ENCODE measurements at places on chromosomes 13 and 19.

GRCh38 chr19:27716922-27717321 is 1496.0 kb downstream of the UQCRFS1 start:
- no peak for DNase-seq

GRCh38 chr19:41531438-41532311 is 44.3 kb upstream of the CEACAM21 start:
- peak; percentile 25 for DNase-seq

DNA sequence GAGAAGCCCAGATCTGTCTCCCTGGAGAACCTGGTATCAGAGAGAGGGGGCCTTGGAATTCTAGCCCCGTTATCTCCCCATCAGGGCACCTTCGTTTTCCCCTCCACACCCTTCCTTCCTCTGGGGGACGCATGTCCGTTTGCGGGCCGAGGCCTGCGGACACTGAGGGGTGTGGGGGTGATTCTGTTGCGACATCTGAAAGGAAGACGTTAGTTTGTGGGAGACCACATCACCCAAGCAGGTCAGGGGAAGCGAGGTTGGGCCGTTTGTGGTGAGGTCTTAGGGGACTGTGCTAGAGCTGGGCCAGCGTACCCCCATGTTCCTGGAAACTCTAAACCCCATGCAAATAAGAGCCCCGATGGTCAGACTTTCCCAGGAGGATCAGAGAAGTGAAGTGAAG is 3.7 kb upstream of the HSH2D start:
- no peak for DNase-seq

DNA sequence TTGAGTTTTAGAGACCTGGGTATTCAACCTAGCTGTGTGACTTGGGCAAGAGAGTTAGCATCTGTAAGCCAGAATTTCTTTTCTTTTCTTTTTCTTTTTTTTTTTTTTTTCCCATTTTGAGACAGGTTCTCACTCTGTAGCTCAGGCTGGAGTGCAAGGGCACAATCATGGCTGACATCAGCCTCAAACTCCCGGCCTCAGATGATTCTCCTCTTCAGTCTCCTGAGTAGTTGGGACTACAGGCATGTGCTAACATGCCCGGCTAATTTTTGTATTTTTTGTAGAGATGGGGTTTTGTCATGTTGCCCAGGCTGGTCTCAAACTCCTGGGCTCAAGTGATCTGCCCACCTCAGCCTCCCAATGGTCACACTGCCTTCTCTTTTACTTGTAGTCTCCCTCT is 33.0 kb downstream of the ZMYM2 start:
- no peak for DNase-seq

- no peak for DNase-seq
These were observed 10.0 kb upstream of the PNMA8A start for GRCh38 chr19:46481223-46481848.

- peak; percentile 87 for DNase-seq
These were observed 153.1 kb downstream of the RGCC start for GRCh38 chr13:41610404-41610803.

DNA sequence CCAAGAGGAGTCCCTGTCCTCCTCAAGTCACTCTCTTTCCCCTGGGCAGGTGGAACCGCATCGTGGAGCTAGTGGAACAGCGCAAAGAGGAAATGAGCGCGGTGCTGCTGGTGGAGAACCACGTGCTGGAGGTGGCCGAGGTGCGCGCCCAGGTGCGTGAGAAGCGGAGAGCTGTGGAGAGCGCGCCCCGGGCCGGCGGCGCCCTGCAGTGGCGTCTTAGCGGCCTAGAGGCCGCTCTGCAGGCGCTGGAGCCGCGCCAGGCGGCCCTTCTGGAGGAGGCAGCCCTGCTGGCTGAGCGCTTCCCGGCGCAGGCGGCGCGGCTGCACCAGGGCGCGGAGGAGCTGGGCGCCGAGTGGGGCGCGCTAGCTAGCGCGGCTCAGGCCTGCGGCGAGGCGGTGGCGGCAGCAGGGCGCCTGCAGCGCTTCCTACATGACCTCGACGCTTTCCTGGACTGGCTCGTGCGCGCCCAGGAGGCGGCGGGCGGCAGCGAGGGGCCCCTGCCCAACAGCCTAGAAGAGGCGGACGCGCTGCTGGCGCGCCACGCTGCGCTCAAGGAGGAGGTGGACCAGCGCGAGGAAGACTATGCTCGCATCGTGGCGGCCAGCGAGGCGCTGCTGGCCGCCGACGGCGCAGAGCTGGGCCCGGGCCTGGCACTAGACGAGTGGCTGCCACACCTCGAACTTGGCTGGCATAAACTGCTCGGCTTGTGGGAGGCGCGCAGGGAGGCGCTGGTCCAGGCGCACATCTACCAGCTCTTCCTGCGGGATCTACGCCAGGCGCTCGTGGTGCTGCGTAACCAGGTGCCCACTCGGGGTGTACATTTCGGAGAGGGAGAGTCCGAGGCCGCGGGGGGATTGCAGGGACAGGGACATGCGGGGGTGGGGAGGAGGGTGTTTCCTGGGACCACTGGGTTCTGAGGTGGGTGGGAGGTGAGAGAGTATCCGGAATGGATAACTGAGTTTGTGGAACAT is 52.8 kb downstream of the SPTBN4 start:
- no peak for DNase-seq

DNA sequence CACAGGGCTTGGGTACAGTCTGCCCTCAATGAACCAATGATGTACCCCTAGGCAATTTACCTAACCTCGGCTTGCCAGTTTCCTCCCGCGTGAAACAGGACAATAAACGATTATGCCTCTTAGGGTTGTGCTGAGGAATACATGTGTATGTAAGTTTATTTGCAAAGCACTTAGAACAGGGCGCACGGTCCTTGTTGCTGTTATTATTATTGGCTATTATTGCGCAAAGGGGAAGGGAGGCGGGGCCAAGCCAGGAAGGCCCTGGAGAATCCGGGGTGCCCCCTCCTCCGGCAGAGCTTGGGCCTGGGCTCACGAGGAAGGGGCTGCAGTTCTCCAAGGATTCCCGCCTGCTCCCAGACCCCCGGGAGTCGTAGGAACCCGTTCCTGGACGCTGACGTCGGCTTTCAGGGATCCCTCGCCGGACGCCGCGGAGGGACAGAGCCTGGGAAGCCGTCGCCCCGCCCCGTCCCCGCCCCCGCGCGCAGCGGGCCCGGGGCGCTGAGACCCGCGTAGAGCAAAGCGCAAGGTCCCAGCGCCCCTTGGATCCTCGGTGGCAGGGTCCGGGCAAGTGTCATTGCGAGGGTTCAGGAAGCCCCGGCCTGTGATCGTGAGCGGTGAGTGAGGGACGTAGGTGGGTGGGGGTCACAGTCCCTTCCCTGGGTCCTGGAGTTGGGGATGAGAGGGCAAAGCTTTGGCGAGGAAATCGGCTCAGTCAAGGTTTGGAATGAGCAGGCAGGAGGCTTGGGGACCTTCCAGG is at the start of gene TMEM91:
Gene TMEM91 (plus strand): TSS at position 293 of the 757 bp plus-strand sequence. CDS start 1,777 bp downstream, outside the sequence.
- no peak for DNase-seq

DNA sequence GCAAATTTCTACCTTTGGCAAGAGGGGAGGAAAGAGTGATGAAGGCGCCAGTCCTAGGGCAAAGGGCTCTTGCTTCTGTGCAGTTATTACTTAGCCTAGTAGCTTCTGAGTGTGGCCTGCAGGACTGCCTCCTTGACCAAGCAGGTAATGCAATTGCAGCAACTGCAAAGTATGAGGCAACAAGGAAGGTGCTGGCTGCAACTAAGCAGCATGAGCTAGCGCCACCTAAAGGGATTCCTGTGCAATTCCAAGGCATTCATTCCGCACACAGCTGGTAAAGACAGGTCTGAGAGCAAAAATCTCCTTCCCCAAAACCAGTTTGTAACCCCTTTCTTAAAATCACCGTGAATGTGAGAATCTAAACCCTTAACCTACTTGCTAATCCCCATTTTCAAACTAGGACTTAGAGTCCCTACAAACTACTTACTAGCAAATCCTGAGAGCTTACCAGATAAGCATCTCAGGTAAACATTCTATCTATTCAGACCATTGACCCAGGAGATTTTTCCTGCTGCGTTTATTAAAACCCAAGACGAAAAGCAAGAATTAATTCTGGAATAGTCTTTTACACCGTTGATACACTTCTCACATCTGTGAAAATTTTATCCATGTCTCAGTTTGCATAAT is 62.9 kb downstream of the DCT start:
- DNase-seq = no peak

DNA sequence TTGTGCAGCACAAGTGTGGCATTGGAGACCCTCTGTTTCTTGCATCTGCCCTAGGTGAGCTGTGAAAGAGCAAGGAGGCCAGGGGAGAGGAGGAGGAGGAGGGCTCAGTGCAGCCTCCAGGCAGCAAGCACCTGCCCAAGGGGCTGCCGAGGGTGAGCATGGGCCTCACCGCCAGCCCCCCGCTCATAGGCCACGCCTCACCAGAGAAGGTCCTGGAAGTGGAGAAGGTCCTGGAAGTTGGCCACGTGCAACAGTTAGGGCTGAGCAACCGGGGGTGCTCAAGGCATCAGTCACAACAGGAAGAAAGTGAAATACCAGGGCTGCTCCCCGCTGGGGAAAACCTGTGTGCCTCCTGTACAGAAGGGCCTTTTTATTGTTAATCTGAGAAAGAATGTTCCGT is 168.9 kb downstream of the TEX29 start:
- no peak for DNase-seq

GRCh38 chr13:94546061-94546839 is 49.7 kb downstream of the TGDS start:
- DNase-seq = no peak

- DNase-seq = no peak
These were observed 17.0 kb downstream of the PLVAP start for GRCh38 chr19:17359905-17360800.

DNA sequence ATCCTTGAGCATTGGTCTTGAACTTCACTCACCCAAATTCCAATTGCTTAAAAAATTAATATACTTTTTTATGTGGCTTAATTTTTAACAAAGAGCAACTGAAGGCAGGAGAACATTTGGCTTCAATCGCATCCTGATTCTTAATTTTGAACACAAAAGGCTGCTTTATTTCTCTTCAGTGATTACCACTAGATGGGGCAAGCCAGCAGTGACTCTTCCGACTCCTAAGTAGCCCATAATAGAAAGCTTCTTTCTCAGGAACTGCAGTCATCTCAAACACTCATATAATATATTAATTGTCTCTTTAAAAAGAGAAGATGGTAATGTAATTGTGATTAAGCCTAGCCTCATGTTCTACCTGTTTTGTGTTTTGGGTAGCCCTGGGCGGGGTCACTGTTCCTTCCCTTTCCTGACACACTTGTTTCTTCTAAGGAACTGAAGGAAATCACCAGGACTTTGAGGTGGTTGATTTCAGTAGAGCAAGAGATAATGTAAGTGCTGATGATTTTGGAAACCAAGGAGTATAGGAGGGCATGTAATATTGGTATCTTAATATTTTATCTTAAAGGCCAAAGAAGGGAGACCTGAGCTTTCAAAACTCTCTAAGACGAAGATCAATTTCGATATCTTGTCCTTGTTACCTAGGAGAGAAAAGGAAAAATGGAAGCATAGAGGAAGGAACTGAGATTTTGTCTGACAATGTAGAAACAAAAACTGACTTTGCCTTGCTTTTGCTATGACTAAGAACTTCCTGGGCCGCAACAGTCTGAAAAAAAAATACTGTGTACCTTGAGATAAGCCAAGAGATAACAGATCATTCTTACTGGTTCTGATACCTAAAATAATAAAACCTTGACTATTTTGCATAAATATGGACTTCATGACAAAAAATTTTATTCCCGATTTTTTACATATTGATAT is 73.1 kb downstream of the TNFSF13B start:
- no peak for DNase-seq

- DNase-seq = no peak
These were observed 10.2 kb downstream of the REEP6 start for GRCh38 chr19:1501200-1501595.

GRCh38 chr19:805600-806550 is 8.6 kb downstream of the PTBP1 start:
- no peak for DNase-seq

Data from AG09319 (cell line).